ENCODE measurements at places on chromosomes 5 and 9.
A peak's percentile ranks its signal among the peaks of the same experiment; 100 is the strongest.

GRCh38 chr5:180860273-180860886 lies 696 bp downstream of the ZFP62 start:
- DNase-seq: peak; percentile 80

DNA sequence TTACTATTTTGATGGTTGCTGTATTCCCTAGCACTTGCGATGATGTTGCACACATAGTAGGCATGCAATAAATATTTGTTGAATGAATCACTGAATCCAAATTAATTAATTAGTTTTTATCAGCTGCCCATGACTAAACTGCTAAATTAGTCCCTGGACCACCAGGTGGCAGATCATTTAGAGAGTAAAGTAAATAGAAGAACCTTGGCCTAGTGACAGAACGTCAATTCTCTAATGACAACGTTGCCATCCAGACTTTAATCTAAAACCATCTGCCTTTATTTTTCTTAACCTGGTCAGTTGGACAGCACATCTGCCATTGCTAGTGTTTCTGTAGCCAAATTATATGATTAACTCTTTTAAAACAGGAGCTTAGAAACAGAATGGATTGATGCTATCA lies 457.5 kb downstream of the KIF4B start:
- DNase-seq: no peak

GRCh38 chr9:115006660-115007059 lies 76.3 kb upstream of the TNFSF8 start:
- DNase-seq: no peak

DNA sequence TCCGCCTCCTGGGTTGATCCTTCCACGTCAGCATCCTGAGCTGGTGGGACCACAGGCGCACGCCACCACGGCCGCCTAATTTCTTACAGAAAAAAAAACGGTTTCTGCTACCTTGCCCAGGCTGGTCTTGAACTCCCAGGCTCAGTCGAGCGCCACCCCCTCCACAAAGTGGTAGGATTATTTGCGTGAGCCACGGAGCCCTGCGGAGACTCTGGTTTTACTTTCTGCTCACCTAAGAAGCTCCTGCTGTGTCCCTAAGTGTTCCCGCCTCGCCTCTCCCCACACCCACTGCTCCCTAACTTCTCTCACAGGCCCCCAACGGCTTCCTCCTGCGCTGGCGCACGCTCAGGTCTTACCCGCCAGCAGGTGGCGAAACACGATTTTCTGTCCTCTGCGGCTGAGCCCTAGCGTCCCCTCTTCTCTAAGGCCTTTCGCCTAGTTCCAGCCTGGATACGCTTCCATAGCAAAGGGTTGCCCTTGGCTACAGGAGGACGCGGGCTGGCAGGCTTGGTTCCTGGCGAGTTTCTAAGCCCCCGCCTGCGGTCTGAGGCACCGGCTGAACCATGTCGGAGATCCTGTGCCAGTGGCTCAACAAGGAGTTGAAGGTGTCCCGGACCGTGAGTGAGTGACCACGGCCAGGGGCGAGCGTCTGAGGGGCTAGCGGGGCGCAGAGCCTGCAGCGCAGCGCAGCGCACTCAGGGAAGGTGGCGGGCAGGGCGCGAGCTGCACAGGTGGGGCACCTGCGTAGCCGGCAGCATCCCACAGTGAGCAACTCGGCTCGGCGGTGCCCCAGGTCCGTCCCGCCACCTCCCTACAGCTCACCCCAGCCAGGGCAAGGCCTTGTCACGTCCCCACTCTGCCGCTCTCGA lies at the start of gene SPEF2:
Gene SPEF2, plus strand, starts transcription at position 429 of the 869 bp plus-strand sequence. Its CDS starts 135 bp downstream, at position 564.
- DNase-seq: peak; percentile 19

GRCh38 chr9:136777359-136777758 lies 13.0 kb upstream of the LCN15 start:
- no peak for DNase-seq

DNA sequence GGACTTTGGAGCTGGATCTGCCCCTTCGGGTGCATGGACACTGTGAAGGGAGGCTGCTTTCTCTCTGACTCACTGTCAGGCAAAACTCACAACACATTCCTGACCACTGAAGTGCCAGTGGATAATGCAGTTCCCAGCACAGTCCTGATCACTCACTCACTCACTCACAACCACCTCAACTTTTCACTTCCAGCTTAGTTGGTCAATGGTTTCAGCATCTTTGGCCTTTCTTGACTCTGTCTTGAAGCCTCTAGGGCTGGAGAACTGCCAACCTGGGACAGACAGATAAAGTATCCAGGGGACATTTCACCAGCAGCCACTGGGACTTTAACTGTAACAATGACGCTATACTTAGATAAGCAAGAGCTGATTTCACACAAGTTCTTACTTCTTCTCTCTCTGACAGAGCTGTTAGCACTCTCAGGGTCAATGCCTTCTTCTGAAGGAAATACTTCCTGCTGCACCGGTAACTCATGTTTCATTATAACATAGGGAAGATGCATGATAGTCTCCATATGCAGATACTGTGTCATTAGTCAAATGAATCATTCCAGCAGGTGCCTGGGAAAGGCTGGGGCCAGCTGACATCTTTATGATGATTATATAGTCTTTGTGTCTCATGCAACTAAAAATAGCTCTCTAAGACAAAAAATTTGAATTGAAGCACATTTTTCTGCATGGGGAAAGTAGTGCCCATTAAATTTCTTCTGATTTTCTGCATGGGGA lies 499.0 kb downstream of the SEMA5A start:
- DNase-seq: no peak

Data from RPMI8226 (cell line).